NCI-H1694 treated with DMSO at 0.1 percent for 48 hours (cell line): ENCODE measurements at places on chromosomes 7 and 10.

- DNase-seq = no peak
Measured at GRCh38 chr10:49191349-49191748, 3.2 kb upstream of the TMEM273 start.

- no peak for DNase-seq
Measured at GRCh38 chr7:19413443-19413965, 268.3 kb upstream of the FERD3L start.

DNA sequence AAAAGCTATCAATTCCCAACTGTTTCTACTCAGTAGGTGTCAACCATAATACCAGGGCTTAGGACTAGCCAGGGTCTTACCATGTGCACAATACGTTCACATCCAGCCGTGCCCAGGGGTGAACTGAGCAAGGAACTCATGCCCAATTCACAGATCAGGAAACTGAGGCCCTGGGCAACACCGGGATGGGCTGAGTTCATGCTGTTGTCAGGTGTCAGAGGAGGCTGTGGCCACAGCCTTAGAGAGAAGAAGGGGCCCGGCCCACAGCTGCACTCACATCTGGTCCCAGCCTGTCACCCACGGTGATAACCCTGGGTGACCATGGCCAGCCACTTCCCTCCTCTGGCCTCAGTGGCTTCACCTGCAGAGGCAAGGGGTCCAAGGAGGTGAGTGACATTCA, 92.0 kb downstream of the FAM53B start:
- DNase-seq = no peak

DNA sequence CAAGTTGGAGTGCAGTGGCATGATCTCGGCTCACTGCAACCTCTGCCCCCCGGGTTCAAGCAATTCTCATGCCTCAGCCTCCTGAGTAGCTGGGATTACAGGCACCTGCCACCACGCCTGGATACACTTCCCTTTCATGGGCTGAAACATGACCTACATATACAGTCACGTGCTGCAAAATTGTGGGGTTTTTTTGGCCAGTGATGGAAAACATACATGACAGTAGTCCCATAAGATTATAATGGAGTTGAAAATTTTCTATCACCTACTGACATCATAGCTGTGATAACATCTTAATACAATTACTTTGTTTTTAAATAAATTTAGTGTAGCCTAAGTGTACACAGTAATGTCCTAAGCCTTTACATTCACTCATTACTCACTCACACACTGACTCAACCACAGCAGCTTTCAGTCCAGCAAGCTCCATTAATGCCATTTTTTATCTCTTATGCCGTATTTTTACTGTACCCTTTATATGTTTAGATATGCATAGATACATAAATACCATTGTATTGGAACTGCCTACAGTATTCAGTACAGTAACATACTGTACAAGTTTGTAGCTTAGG, 79.9 kb upstream of the TMEM196 start:
- no peak for DNase-seq

DNA sequence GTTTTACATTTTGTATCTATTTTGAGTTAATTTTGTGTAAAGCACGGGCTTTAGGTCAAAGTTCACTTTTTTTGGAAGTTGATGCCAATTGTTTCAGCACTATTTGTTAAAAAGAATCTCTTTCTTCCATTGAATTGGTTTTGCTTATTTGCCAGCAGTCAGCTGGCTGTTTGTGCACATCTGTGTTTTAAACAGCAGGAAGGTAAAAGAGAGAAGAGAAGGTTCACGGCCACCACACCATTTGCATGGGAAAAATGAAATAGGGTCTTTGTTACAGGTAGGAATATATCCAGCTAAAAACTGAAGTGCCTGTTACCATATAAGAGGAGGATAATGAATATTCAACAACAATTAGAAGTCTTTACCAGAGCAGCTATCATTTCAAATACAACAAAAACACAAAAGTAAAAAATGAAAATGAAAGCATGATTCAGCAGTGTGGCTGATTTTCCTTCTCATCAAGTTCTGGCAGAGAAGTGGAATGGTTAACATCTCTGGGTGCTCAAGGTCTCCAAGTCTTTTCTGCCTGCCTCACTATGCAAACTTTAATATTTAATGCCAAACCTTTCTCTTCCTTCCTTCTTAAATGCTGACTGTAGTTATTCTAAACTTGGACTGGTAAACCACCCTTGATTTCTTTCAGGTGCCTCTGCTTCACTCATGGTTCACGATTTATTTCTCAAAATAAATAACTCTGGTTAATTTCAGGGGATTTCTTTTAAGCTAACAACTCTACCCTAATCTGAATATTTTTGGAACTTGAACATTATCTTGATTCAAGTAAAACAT, 841.5 kb downstream of the GRM8 start:
- DNase-seq = no peak

GRCh38 chr10:113273181-113274163, 279.4 kb upstream of the HABP2 start:
- DNase-seq = no peak

DNA sequence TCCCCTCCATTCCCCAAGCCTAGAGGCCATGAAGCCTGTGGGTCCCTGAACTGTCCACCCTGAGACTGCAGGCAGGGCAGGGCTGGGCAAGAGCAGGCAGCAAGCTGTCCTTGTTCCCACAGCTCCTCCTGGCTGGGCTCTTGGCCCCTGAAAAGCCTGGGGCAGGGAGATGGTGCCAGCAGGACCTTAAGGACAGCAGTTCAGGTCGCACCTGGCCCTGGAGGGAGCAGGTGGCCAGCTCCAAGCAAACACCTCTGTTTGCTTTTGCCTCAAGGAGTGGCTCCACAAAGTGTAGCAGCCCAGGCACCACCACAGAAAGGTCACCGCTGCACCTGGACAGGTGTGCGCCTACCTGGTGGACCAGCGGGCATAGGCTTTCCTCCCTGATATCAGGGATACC, 5.2 kb downstream of the RET start:
- DNase-seq = no peak

GRCh38 chr7:137978464-137979237, 23.2 kb downstream of the CREB3L2 start:
- no peak for DNase-seq

- DNase-seq = no peak
Measured at GRCh38 chr7:100132126-100132525, 5.4 kb downstream of the MBLAC1 start.

- no peak for DNase-seq
Measured at GRCh38 chr10:131475043-131475442, 163.5 kb upstream of the TCERG1L start.

- DNase-seq = no peak
Measured at GRCh38 chr7:120997882-120998474, 9.5 kb downstream of the CPED1 start.

GRCh38 chr7:74351836-74352235, 62.6 kb downstream of the CLIP2 start:
- DNase-seq = no peak

DNA sequence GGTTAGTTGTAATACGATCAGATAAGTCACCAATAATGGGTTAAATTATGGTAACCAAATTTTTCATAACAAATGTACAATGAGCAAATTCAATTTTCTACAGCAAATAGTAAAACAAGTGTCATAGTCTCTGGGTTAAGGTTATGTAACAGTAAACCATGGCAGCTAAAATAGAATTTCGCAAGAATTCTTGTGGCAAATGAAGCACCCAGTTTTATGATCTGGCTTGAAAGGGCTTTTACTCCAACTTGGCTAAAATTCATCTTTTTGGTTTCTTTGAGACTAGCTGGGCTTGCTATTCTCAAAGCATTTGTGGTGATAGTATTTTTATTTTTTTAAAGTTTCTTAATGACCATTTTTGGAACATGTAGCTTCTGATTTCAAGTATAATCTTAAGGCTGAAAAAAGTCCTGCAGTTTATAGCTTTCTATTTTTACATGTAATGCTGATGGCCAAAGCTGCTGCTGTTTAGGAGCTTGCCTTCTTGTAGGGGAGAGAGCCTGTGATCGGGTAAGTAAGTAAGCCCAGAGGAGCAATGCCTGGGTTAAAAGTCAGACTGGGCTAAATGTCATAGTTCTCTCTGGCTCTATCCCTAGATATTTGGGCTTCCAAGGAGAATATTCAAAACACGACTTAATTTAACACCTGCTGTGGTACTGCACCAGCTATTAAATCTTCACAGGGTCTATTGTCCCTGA, 55.5 kb upstream of the SYPL1 start:
- DNase-seq = no peak

GRCh38 chr10:71295641-71296040, 23.4 kb upstream of the SLC29A3 start:
- no peak for DNase-seq

DNA sequence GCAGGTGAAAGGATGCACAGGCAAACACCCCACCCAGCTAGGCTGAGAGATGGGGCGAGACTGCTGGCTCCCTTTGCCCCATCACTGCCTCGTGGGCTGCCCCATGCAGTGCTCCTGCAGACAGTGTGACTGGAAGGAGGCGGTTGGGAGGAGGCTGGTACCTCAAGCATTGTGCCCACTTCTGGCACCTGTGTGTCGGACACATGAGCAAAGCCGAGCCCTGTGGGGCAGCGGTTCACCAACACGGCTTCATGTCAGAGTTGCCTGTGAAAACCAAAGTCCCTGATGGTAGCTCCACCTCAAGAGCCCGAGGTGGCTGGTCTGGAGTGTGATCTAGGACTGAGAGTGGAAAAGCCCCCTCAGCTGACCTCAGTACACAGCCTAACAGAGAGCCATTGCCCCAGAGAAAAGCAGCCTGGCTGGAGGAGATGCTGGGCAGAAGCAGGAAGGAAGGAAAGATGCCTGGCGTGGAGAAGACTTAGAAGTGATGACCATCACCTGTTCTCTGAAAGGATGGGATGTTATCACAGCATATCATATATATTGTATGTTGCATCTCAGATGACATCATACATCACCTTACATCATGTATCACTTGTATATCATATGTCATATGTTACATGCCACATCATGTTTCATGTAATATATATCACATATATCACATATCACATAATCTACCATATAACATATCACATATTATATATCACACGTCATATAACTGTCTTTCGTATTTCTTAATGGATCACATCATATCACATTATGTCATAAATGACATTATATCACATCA, 75.6 kb downstream of the ADCY1 start:
- DNase-seq = no peak

GRCh38 chr10:97548828-97549455, 23.6 kb upstream of the ANKRD2 start:
- no peak for DNase-seq

- no peak for DNase-seq
Measured at GRCh38 chr10:55232553-55232952, 431.5 kb upstream of the PCDH15 start.

DNA sequence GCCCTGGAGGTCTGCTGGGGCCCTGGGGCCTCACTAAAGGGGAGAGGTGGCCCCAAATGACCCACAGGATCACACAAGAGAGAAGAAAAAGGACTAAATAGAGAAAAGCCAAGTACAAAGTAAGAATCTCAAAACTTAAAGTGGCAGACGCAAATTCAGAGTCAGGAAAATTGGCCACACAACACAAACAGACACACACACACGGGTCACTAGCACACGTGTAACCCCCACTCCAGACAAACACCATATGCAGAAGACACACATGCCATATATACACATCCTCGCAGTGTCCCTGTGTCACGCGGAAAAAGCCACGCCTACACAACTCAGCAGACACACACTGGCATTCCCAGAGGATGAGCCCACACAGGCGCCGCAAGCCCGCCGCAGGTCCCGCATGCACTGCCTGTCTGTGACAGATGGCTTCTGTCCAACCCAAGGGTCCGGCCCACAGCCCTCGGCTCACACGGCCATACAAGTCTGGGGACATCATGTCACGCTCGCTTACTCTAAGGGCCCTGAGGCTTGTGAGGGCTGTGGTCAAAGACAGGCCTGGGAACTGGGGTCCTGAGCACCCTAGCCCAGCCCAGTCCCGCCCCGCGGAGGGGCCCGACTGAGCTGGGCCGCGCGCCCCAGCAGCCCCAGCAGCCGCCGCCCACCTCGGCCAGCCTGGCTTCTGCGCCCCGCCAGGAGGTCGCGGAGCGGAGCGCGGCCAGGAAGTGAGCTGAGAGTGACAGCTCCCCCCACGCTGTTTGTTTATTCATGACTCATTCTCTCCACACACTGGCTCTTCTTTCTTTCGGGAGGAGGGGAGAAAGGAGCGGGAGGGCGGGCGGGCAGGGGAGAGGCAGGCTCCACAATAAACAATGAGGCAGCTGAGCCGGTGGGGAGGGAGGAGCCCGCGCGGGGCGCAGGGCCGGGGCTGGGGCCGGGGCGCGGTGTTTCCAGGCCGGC, 95.5 kb upstream of the ZMIZ1 start:
- DNase-seq = peak; percentile 84

- no peak for DNase-seq
Measured at GRCh38 chr10:34674176-34674575, 140.9 kb downstream of the PARD3 start.

- no peak for DNase-seq
Measured at GRCh38 chr10:117554241-117554814, 11.8 kb downstream of the EMX2 start.

- DNase-seq = no peak
Measured at GRCh38 chr10:73867126-73867807, 7.1 kb downstream of the CAMK2G start.

DNA sequence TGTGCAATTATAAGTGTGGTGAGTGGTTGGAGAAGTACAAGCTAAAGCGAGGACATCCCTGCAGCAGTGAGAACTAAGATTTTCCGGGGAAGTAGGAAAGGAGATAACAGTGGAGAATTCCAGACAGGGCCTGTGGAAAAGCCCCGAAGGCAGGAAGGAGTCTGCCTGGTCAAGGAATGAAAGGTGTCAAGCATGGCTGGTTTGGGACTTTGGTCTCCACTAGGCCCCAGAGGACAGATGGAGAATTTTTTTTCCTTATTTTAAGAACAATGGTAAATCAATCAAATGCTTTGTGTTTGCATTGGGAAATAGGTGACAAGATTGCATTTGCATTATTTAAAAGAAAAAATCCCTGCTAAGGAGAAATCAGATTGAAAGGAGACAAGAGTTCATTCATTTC, 3.2 kb upstream of the CEP55 start:
- DNase-seq = no peak

GRCh38 chr10:33032654-33033151, 74.7 kb upstream of the ITGB1 start:
- no peak for DNase-seq

GRCh38 chr7:79622781-79623180, 169.3 kb upstream of the MAGI2 start:
- no peak for DNase-seq

DNA sequence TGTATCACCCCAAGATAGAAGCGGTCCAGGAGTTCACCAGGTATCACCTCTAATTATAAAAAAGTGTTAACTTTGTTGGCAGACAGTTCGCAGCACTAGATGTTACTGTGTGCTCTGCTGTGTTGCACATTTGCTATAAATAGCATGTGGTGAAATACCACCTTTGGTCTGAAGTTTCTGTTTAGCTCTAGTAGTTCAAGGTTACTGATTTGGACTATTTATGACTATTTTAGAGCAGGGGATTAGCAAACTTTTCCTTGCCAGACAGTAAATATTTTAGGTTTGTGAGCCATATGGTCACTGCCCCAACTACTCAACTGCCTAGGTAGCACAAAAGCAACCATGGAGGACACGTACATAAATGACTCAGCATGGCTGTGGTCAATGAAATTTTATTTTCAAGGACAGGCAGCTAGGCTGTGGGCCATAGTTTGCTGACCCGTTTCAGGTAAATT, 16.5 kb downstream of the DENND10 start:
- no peak for DNase-seq
